Astrocyte of the cerebellum (primary cell): ENCODE measurements at places on chromosomes 11 and 22.

- no peak for DNase-seq
Measured at GRCh38 chr11:57153448-57153847, 28.3 kb upstream of the LRRC55 start.

GRCh38 chr22:22742641-22743040 lies 98.2 kb downstream of the GGTLC2 start:
- no peak for DNase-seq

DNA sequence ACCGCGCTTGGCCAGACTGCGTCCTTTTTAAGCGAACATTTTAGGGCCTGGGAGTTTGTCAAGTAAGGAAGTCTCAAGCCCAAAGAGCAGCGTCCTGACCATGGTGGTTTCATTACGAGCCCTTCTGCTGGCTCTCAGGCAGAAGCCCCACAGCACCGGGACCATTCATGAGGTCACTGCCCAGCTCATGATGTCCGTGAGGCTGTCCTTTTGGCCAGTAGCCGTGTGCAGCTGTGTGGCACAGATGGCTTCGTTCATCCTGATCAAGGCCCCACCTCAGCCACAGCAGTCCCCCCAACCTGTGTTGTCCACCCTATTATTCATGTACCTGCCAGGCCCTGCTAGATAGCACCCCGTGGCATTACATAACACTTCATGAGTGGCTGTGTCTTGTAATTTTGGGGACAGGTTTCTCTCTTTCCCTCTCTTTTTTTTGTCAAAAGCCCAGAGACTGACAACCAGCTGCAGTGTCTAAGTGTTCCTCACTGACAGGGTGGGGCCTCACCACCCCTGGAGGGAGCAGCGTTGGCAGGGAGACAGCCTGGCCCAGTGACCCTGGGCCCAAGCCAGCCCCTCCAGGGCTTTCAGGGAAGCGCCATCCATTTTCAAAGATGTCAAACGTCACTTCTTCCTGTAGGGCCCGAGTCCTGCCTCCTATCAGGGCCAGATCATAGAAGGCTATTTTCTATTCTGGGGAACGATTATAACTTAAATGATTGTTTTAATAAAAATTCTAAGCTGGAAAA lies 21.8 kb upstream of the CABP7 start:
- no peak for DNase-seq

- DNase-seq = no peak
Measured at GRCh38 chr11:91513734-91514133, 710.9 kb upstream of the FAT3 start.

DNA sequence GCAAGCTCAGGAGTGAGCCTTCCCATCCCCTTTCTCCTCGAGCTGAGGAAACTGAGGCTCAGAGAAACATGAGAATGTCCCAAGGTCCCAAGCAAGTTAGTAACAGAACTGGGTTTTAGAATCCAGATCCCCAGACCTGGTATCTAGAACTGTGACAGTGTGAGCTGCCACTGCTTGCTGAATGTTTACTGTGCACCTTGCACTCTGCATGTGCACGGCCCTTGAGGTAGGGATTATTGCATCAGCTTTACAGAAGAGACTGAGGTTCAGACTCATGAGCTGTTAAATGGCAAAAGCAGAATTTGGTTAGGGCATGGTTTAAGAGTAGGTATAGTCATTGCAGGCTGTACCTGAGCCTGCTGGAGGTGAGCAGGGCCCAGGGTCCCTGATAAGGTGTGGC lies 3.8 kb upstream of the MPPED1 start:
- no peak for DNase-seq

GRCh38 chr11:121348220-121348875 lies 55.8 kb downstream of the SC5D start:
- no peak for DNase-seq

GRCh38 chr11:44469412-44469811 lies 96.1 kb upstream of the CD82 start:
- DNase-seq = no peak

DNA sequence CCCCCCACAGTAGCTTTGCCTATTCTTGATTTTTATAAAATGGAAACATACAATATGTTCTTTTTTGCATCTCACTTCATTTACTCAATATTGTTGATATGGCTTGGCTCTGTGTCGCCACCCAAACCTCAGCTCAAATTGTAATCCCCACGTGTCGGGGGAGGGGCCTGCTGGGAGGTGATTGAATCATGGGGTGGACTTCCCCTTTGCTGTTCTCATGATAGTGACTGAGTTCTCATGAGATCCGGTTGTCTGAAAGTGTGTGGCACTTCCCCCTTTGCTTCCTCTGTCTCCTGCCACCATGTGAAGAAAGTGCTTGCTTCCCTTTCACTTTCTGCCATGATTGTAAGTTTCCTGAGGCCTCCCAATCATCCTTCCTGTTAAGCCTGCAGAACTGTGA lies 431.3 kb downstream of the MN1 start:
- no peak for DNase-seq

DNA sequence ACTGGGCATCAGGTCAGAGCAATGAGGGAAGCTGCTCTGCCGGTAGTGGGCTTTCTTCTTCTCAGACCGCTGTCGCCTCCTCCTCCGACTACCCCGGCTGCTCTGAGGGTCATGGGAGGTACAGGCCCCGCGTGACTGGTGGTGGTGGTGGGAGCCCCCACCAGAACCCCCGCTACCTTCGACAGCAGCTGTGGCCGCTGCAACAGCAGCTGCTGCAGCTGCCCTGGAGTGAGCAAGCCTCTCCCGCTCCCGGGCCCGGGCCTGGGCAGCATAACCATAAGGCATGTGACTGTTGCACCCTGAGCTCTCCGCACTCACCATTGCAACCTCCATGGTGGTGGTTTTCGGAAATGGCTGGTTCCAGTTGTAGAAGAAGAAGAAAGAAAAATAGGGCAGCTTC lies 4.5 kb downstream of the KCNA4 start:
- DNase-seq = no peak

GRCh38 chr11:94793822-94794221 lies 25.7 kb downstream of the AMOTL1 start:
- no peak for DNase-seq

GRCh38 chr22:37095113-37095512 lies 14.4 kb downstream of the TMPRSS6 start:
- DNase-seq = no peak

DNA sequence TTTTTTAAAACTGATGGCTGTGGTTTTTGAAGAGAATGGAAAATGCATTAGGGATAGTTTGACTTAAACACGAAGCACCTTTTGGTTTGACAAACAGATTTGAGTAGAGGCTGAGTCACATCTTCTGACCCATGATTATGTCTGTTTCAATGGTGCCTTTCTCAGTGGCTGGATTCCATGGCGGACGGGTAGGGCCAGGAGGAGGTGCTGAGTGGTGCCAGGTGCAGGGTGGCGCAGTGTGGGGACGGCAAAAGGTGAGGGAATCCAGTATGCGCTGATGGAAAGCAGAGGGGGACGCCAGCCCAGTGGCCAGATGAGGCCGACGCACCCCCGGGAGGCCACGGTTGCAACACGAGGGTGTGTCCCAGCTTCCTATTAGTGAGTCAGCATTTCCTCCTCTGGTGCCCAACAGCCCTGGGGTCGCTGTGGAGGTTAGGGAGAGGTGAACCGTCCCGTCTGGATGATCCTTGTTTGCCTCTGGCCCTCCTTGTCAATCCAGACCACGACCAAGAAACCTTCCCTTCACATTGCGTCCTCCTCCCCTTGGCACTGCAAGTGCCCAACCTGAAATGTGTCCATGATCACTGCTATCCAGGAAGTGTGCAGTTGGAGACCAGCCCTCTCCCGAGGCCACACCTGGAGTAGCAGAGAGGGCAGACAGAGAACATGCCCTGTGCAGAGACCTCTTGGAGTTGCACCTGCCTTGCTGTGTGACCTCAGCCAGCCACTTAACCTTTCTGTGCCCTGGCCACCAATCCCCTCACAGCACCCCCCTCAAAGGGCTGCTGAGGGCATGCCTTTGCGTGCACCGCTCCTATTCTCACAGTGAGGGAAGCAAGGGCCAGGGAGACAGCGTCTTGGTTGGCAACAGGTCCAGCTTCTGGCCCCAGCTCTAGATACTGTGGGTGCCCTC lies 32.5 kb upstream of the ATXN10 start:
- DNase-seq = no peak

- DNase-seq = no peak
Measured at GRCh38 chr11:103491777-103492176, 382.6 kb downstream of the DYNC2H1 start.

- no peak for DNase-seq
Measured at GRCh38 chr11:65505466-65506289, 6.8 kb downstream of the MALAT1 start.

GRCh38 chr11:35780951-35781860 lies 118.6 kb downstream of the TRIM44 start:
- no peak for DNase-seq

- no peak for DNase-seq
Measured at GRCh38 chr11:43278193-43278956, 33.4 kb upstream of the API5 start.

GRCh38 chr11:65096926-65097325 lies 912 bp downstream of the VPS51 start:
- DNase-seq = no peak

DNA sequence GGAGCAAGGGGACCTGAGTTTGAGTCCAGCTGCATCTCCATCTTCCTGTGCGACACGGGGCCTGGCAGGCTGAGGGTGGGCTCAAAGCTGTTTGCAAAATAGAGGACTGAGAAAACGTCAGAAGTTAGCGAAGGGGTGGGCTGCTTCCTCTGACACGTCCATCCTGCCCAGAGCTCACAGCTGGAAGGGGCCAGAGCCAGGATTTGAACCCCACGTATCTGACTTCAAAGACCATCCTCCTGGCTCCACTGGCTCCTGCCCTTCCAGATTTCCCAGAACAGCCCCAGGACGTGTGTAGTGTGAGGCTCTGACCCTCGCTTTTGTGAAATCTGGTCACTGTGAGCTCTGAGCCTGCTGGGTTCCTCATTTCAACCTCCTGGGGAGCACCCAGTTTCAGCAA lies 56.3 kb downstream of the CD82 start:
- no peak for DNase-seq

DNA sequence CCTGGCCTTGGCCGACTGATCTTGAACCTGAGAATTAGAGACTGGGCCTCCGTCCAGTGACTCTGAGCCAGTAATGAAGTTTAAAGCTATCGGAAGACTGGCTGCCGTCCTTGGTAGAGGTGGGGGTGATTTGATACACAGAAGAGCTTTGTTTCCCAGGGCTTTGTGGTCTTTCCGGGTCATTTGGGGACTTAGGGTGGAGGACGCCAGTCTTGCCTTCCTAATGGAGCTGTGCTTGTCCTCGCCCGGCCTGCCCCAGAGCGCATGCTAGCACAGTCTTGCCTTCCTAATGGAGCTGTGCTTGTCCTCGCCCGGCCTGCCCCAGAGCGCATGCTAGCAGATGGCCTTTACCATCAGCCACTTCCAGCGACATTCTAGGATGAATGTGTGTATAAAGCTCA lies 65.8 kb downstream of the ST3GAL4 start:
- DNase-seq = no peak

DNA sequence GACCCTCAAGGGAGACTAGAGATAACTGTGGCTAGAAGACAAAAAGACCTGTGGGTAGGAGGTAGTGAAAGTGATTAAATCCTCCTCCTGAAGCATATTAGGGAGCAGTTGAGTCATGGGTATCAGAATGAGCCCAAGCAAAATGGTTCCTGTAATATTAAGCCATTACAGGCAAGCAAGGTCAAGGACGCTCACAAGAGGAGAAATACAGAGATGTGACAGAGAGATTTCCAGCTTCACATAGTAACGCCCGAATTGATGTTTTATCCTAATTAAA lies 77.7 kb downstream of the FAM76B start:
- no peak for DNase-seq

DNA sequence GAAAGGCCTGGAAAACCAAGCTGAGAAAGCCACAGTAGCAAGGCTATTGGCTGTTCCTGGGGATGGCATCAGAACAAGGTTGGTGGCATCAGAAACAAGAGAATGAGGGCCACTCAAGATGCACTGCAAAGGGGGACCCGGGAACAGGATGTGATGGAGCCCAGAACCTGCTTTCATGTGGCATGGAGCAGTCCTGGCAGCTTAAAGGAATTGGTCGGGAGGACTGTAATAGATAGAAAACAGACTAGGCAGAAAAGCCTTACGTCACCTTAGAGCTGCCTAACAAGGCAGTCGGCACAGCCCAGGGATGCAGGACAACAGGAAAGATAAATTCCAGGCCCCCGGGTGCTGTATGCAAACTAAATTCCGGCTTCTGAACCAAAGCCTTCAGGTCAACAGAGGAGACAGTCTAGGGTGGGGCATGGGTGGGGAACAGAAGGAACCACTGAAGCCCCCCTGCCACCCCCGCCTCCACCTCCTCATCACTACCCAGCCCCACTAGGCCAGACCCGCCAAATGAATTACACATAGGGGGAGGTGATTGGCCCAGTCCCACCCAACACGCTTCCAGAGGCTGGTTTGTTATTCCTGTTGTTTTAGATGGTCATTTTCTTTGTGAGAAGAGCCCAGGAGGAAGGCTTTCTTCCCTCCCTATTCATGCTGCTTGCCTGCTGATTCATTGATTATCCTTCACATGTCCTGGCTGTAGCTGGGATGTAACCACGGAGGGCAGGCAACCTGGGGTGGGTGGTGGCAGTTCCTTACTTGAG lies 25.7 kb upstream of the LRRC55 start:
- DNase-seq = no peak

DNA sequence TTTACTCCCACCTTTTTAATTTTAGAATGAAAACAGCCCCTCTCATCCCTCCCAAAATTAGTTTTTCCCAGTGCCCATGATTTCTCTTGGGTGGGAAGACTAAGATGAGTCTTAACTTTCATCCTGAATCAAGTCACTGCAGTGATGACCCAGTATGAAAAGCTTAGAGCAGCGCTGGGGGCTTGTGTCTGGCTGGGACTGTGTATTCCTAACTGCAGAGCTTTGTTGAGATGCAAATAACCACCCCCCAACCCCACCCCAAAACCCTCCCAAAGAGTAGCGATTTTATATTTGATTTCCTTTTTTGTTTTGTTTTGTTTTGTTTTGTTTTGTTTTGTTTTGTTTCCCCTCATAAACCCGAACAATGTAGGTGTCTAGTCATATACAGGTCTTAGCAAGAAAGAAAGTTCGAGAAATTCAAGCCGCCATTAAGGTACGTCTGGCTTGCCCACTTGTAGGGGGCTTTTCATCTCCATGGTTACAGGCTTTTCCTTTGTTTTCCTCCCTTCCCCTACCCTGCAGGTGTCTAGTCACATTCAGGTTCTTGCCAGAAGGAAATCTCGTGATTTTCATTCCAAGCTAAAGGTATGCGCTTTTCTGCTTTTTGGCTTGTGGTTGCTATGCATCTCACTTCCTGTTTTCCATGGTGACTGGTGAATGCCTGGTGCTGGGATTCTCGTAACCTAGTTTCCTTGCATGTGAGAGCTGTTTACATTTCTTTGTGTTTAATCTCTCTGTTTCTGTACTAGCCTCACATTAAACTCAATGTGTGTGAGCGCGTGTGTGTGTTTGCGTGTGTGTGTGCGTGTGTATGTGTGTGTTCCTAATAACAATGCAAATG lies 144.6 kb upstream of the RASSF10 start:
- DNase-seq = peak; percentile 83

- DNase-seq = peak; percentile 69
Measured at GRCh38 chr11:9716275-9717039, 52.6 kb downstream of the SWAP70 start.

DNA sequence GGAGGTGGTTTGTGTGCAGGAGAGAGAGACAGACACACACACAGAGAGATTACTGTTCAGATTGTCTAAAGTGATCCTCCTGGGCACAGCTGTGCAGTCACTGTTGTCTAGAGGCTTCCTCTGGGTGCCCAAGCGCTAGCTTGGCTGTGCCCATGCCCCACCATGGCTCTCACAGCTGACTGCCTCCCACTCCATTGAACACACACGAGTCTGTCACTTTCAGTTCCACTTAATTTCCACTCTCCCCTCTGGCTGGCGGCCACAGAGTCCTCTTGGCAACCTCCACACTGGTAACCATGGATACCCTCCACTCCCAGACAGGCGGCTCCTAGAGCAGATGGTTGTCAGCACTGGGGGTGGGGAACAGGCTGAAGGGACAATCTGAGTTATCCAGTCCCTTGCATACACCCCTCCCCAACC lies 29.1 kb downstream of the MAP6 start:
- DNase-seq = no peak
